ENCODE measurements at places on chromosomes 5 and 9.

GRCh38 chr9:89854715-89855475 is 250.1 kb downstream of the GADD45G start:
- DNase-seq, result no peak

DNA sequence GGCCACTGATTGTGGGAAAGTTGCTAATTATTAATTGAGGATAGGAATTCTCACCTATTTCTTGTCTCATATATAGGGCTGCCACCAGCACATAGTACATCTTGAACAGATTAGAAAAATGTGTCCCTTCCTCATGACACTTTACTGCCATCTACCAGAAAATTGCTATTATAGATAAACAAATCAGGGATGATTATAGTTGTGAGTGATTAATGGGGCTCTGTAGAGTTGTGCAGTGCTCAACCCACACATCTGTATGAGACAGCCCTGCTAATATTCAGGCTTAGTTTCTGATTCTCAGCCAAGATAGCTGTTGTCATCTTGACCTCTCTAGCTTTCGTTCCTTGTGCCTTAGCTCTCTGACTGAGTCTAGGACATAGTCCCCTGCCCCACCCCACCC is 373.3 kb downstream of the TLE4 start:
- no peak for DNase-seq

GRCh38 chr9:21933865-21934264 is 60.3 kb downstream of the CDKN2A start:
- DNase-seq, result no peak

GRCh38 chr5:140800816-140801493 is at the start of gene PCDHA3:
Gene PCDHA3, plus strand, starts transcription at chr5:140801057.
- no peak for DNase-seq

GRCh38 chr5:171431251-171431777 is 11.9 kb downstream of the FGF18 start:
- no peak for DNase-seq

DNA sequence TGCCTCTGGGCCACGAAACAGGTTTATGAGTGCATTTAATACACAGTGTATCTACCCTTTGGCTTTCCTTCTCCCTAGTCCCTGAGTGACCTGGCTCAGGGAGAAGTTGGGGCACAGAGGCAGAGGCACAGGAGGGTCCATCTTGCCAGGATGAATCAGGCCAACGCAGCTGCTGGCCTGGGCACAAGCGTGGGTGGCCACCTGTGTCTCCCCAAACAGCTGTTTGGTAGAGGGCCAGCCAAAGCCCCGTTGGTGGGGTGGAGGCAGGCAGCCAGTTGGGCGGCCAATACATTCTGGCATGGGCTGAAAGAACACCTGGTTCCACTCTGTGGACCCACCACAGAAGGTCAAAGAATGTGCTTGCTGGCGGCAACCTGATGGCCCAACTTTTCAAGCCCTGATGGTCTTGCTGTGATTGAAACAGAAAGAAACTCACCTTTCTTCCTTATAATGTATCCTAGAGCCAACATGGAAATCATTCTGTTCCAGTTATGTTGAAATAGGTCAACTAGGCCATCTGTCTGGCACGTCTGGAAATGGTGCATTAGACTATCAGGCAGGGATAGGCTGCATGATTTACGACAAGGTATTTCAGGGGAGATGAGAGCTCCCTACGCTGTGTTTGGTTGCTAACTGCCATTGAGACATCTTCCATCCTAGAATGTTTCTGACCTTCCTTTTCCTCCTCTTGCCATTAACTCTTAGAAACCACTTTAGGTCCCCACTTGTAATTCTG is 337.4 kb downstream of the ADAMTS6 start:
- DNase-seq, result no peak

- no peak for DNase-seq
These were observed 344.8 kb downstream of the ZNF608 start for GRCh38 chr5:124401476-124402143.

GRCh38 chr5:128318691-128319090 is 219.4 kb downstream of the FBN2 start:
- DNase-seq, result no peak

- DNase-seq, result no peak
These were observed 166.1 kb downstream of the MACROH2A1 start for GRCh38 chr5:135232958-135233357.

- DNase-seq, result no peak
These were observed 475.7 kb downstream of the CCDC171 start for GRCh38 chr9:16028548-16028947.

- DNase-seq, result no peak
These were observed 919.6 kb upstream of the SEMA6A start for GRCh38 chr5:117494188-117494587.

GRCh38 chr9:102069969-102070368 is 331.5 kb upstream of the GRIN3A start:
- no peak for DNase-seq

GRCh38 chr5:175649967-175650366 is 7.9 kb upstream of the HRH2 start:
- DNase-seq, result no peak

DNA sequence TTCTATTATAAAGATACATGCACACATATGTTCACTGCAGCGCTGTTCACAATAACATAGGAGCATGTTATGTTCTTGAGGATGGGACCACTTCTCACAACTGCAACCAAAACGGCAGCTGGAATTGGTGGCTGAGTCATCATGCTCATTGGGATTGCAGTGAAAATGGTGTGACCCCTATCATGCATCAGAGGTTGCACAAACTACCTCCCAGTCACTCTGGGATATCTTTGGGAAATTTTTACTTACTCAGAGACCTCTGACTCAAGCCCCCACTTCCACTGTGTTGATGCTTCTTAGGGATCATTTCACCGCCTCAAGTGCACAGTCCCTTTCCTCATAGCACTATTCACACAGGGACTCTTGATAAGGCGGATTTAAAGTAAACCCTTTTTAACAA is 474.1 kb downstream of the BNC2 start:
- DNase-seq, result no peak

DNA sequence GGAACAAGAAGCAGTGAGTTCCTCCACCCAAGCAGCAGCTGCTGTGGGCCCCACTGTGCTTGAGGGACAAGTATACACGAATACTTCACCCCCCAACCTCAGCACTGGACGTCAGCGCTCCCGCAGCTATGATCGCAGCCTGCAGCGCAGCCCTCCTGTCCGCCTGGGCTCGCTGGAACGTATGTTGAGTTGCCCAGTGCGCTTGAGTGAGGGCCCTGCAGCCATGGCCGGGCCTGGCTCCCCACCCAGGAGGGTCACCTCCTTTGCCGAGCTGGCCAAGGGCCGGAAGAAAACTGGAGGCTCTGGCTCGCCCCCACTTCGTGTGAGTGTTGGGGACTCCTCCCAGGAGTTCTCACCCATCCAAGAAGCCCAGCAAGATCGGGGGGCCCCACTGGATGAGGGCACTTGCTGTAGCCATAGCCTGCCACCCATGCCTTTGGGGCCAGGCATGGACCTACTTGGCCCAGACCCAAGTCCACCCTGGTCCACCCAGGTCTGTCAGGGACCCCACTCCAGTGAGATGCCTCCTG is 57.1 kb upstream of the TESK1 start:
- DNase-seq, result no peak

DNA sequence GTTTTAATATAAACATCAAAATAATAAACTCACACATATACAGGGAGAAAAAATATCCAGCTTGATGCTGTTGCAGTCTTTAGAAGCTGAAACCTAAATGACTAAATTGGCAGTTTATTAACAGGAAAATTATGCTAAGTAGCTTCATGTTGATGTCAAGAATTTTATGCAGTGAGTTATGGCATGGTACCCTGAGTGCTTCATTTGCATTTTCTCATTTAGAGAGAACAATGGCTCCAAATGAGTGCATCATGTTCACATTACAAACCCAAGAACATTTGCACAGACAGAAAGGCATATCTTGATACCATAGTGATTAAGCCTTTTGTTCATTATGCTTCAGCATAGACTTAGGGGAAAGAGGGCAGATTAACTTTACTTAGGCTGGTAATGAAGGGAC is 102.9 kb upstream of the FSTL4 start:
- DNase-seq, result no peak

GRCh38 chr5:137738947-137739346 is 3.1 kb upstream of the KLHL3 start:
- DNase-seq, result no peak

DNA sequence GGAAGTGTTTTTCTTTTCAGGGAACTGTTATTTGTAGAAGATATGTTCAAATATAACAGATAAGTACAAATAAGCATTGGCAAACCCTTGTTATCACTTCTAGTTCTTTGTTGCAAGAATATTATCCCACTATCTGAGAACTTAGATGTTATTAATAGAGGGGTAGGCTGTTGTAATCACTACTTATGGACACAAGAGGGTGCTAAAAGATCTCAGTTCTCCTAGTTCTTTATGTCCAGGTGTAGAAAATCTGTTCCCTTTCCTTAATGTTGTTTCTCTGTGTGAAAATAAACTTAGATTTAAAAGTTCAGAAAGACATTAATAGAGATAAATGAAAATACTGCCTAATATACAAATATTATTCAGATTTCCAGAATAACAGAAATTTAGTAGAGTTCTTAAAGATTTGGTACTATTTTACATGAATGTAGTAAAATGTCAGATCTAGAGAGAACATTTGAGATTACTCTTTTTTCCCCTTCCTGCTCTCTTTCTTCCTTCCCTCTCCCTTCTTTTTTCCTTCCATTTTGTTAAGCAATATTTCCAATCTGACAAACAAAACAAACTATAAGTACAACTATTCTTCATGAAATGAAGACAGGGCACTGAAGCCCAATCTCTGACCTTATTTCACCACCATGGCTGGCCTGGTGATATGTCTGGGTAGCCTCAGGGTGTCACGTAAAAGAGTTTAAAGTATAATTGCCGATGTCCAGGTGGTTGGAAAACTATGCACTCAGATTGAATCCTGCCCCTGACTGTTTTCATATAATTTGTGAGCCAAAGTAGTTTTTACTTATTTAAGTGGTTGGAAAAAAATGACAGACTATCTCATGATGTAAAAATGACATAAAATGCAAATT is 43.6 kb upstream of the C5orf46 start:
- no peak for DNase-seq

GRCh38 chr9:35771075-35771433 is 17.0 kb upstream of the MSMP start:
- DNase-seq, result no peak

DNA sequence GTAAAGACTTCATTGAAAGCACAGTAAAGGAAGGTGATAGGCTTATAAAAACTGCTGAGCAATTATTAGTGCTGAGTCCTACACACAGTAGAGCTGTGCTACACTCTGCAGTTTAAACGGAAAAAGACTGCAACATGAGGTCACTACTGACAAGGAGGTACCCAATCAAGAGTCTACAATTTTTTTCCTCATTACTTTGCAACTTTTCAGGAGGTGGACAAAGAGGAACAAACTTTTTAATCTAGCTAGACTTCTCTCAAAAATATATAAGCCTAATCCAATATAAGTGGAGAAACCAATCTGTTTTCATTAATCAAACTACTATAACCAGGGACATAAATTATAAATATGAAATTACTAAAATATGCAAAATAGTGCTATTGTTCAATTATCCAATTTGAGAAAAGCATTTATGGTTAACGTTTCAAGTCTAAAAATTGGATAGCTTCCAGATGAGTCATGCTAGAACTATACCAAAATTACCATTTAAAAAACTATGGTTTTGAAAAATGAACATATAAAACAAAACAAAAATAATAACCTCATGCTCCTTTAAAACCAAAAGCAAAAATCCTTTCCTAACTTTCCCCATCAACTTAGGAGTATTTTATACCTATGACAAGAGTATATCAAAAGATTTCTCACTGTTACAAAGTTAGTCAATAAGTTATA is 37.7 kb downstream of the FAM13B start:
- DNase-seq, result no peak

Data from CD4-positive, CD25-positive, alpha-beta regulatory T cell (primary cell).